ENCODE measurements at places on chromosomes 5 and 9.

DNA sequence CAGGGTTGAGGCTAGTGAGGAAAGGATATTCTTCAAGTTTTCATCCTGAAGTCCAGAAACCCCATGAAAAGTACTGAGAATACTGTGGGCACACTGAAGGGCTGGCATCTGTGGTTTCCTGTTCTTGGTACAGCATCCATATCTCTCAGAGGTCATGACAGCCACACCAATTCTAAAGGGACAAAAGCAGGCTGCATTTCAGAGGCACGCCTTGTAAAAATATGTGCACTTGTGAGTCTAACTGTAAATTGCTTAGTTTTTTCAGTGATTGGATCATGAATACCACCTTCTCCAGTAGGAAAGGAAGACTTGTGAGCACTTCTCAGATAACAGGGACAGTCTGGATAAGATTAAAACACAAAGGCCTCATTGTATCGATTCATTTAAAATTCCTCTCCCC lies 230.9 kb downstream of the NTRK2 start:
- DNase-seq = no peak

- no peak for DNase-seq
Measured at GRCh38 chr5:94471521-94471920, 146.9 kb downstream of the KIAA0825 start.

GRCh38 chr9:744046-744712 lies 97.3 kb upstream of the DMRT1 start:
- no peak for DNase-seq

GRCh38 chr9:90142580-90142979 lies 500.0 kb downstream of the DIRAS2 start:
- DNase-seq = peak; percentile 10

DNA sequence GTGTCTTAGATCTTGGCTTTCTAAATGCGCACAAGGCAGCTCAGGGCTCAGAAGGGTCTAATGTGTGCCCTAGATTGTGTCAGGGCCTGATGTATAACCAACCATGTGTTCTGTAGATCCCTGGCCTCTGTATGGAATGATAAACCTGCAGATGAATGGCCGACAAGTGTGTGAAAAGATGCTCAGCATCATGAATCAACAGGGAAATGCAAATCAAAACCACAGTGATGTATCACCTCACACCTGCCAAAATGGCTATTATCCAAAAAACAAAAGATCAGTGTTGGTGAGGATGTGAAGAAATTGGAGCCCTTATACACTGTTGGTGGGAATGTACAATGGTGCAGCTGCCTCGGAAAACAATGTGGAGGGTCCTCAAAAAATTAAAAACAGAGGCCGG lies 489.8 kb downstream of the SEMA5A start:
- DNase-seq = no peak

- DNase-seq = no peak
Measured at GRCh38 chr5:159406571-159406970, 76.3 kb upstream of the IL12B start.

DNA sequence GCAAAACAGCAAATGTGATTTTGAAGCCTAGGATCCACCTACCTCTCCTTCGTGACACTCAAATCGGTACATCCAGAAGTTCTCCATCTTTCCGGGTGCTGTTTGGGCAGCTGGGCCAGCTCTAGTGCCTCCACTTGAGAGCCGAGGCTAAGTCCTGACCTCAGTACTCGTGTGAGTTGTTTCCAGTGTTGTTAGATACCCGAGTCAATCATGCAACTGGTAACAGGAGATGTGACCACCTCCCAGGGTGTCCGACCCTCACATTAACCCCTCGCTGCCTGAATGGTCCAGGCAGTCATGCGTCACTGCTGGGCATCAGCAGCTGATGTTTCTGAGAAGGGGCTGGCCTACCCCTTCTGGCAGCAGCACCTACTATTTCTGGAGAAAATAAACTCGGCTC lies 170.3 kb downstream of the ENTREP1 start:
- no peak for DNase-seq

- no peak for DNase-seq
Measured at GRCh38 chr9:129826759-129827158, 2.8 kb upstream of the TOR1A start.

GRCh38 chr9:99906403-99907207 lies at the start of gene STX17:
Gene STX17 (plus strand): TSS chr9:99906654. CDS start chr9:99915240, 8,586 bp downstream.
- DNase-seq = peak; percentile 76

DNA sequence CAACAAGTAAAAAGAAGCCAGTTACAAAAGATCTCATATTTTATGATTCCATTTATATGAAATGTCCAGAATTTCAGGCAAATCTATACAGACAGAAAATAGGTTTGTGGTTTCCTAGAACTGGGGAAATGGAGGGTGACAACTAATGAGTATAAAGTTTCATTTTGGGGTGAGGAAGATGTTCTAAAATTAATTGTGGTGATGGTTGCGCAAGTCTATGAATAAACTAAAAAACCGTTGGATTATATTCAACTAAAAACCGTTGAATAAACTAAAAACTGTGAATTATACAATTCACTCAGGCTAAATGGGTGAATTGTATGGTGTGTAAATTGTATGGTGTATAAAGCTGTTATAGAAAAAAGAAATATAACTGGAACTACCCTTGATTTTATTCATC lies 47.6 kb downstream of the ADAMTS6 start:
- DNase-seq = no peak

DNA sequence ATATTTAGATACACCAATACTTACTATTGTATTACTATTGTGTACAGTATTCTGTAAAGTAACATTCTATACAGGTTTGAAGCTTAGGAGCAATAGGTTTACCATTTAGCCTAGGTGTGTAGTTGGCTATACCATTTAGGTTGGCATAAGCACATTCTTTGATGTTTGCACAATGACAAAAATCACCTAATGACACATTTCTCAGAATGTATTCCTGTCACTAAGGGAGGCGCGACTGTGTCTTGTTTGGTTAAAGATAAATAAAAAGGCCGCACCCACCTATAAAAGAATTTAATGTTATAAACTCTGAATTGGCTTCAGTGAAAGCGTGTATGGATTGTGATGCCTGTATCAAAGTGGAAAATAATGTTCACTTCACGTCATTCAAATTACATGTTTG lies 1815.4 kb upstream of the CDH6 start:
- no peak for DNase-seq

GRCh38 chr9:71941060-71941568 lies 29.7 kb downstream of the C9orf85 start:
- no peak for DNase-seq
